Right renal cortex interstitium (tissue), 3 donors: ENCODE measurements at places on chromosomes 6 and 20.

GRCh38 chr6:89398762-89399525 is 13.1 kb downstream of the RRAGD start:
- no peak for DNase-seq

DNA sequence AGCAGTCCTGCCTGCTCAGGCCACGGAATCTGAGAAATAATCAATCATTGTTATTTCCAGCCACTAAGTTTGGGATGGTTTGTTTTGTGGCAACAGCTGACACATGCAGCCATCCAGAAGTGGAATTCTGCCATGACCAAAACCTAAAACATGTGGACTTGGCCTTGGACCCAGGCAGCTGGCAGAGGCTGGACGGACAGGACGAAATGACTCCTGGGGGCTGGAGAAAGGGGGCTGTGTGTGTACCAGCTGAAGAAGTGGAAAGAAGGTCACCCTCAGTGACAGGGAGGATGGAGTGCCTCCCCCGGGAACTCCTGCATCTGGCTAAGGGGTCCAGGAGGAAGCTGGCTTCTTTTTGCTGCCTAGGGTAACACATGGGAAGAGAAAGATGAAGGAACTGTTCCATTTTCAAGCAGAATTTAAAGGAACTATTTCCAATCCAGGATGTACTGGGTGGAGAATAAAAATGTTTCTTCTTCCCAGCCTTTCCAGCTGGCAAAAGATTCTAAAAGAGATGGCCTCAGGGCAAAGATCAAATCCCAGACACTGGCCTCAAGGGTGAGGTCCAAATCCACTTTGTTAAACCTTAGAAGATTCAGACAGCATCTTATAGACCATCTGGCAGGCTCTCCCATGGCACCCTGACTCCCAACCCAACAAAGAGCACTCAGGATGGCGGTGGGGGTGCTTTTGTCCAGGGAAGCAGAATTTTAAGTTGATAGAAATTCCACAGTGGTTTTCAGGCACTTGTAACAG is 14.3 kb downstream of the SERPINB6 start:
- no peak for DNase-seq

- DNase-seq: peak; percentile 83
Observed at GRCh38 chr6:170438402-170438753, 114.7 kb downstream of the PSMB1 start.

GRCh38 chr20:7741866-7742265 is 198.4 kb downstream of the HAO1 start:
- DNase-seq: no peak

- no peak for DNase-seq
Observed at GRCh38 chr6:6841571-6841970, 253.1 kb downstream of the LY86 start.

DNA sequence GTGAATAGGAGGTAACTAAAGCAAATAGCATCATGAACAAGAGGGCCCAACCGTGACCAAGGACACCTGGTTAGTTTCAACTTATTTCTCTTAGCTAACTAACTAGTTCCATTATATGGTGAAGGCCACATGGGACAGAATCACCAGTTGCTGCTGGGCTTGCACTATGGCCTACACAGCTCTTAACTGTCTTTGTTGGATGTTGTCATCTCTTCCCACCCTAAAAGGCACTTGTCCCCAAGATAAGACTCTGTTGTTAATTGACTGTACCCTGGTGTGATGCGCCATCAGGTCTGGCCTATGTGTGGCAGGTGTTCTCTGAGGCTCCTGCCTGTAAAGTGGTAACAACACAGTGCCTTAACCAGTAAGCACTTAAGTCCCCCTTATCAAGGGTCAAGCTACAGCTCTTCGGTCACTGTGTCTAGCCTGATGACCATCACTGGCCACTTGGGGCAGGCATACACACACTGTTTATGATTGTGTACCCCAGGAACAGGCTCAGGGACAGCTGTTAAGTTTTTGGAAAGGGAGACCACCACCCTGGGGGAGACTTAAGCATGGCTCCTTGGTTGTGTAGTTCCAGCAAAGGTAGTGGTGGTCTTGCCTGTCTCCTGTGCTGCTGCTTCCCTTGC is 51.2 kb downstream of the CHD6 start:
- DNase-seq: no peak

GRCh38 chr20:11227602-11228001 is 553.8 kb upstream of the JAG1 start:
- no peak for DNase-seq

- no peak for DNase-seq
Observed at GRCh38 chr6:124148236-124148957, 344.7 kb downstream of the NKAIN2 start.
